HCT116 (cell line): ENCODE measurements at places on chromosomes 6 and 20.

GRCh38 chr6:4804095-4804494 is 27.9 kb downstream of the CDYL start:
- DNase-seq = no peak

DNA sequence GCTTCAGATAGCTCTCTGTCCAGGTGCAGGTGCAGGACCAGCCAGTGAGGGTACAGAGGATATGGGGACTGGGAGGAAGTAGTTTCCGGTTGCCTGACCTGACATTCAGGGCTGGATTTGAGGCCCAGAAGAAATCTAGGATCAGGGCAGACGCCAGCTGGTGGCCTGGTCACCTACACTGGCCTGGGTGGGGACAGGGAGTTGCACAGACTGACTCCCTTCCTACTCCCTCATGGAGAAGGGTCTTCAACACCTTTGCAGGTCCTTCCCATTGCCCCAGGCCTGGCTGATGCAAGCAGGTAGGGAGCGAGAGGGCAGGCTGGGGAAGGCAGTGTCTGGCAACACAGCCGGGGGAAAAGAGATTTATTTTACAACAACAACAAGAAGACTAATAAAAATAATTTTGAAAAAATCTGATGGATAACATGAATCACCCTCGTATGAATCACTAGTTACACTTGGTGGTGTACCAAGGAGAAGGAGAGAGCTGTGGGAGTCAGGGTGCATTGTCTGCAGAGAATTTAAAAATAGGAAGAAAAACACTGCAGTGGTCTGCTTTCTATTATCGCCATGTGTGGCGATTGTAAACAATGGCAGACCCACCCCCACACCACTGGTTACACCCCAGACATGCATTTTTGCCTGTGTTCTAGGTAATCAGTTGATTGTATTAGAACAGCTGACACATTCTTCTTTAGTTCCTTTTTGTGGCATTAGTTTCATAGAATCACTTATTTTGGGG is 62.3 kb upstream of the SNX9 start:
- no peak for DNase-seq

- peak; percentile 46 for DNase-seq
Observed at GRCh38 chr20:37615340-37616109, 78.3 kb upstream of the CTNNBL1 start.

GRCh38 chr20:15618110-15618509 is 955.1 kb downstream of the KIF16B start:
- no peak for DNase-seq

GRCh38 chr20:22805219-22805618 is 220.8 kb upstream of the FOXA2 start:
- no peak for DNase-seq

DNA sequence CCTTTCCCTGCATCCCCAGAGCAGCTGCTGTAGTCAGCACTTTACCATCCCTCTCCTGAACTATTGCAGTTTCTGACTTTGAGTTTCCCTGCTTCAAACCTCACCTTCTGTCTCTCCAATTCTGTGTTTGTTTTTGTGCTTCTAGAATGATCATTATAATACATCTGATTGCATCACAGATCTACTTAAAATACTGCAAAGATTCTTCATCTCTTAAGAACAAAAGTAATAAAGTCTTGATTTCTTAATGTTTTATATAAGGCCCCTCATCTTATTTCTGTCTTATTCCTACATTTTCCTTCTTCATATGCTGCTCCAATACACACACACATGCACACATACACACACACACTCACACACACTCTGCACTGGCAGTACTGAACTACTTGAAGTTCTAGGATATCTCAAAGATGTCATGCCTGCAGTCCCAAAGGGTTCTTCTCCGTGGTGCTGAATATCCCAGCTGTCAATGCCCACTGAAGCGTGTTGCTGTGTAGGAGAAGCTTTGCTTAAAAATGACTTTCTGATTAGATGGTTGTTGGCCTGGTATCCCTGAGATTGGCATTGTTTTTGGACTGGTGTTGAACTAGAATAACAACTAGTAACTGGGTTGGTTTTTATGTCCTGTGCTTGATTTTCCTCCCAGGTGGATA is 97.2 kb downstream of the MAP3K4 start:
- no peak for DNase-seq

- no peak for DNase-seq
Observed at GRCh38 chr20:6940048-6940447, 172.6 kb downstream of the BMP2 start.

DNA sequence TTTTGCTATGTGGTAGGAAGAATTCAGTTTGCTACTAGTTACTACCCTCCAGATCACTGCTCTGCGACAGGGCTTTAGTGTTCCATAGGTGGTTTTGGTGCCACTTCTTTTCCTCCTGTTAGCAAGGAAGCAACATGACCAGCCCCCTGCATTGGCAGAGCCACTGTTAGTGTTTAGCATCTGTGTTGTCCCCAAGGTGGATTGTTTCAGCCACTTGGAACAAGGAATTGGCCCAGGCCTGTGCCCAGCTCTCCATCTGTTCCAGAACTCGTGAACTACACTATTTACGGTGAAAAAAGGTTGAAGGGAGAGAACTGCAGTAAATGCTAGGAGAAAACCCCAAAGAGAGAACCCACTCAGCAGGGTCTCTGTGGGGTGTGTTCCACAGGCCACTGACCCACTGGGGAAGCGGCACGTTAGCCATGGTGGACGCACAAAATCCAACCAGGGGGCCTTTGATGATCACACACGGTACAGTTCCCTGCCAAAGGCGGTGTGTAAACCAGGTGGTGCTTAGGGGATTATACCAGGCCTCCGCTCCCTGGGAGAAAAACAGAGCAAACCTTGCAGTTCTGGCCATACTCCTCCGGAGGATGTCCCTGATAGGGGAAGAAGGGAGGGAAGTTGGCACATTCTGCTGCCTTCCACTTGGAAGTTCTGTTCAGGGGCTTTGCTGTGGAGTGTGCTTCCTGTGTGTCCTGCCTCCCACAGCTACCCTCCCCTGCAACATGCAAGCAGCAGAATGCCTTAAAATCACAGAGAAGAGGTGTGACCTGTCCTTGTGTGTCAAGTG is 72.3 kb downstream of the LYRM2 start:
- DNase-seq = no peak

- DNase-seq = no peak
Observed at GRCh38 chr6:2962636-2963035, 8.7 kb downstream of the SERPINB6 start.

DNA sequence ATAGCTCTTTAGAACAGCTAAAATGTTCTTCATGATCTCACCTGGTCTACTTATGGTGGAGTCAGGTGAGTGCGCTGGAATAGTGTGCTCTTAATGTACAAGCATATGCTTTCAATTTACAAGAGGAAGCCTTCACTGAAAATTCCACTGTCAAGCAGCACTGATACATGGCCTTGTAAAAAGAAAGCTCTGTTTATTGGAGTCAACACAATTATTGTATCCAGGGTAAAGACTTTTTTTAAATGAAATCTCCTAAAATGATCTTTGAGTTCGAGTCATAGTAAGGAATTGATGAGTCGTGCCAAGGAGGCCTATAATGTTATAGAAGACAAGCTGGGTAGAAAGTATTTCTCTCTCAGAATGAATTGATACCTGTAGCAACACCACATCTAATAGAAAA is 41.6 kb upstream of the CARMIL1 start:
- DNase-seq = no peak

GRCh38 chr6:42138630-42139619 is 3.5 kb downstream of the C6orf132 start:
- DNase-seq = no peak

- DNase-seq = no peak
Observed at GRCh38 chr6:48280035-48280620, 169.1 kb upstream of the PTCHD4 start.

DNA sequence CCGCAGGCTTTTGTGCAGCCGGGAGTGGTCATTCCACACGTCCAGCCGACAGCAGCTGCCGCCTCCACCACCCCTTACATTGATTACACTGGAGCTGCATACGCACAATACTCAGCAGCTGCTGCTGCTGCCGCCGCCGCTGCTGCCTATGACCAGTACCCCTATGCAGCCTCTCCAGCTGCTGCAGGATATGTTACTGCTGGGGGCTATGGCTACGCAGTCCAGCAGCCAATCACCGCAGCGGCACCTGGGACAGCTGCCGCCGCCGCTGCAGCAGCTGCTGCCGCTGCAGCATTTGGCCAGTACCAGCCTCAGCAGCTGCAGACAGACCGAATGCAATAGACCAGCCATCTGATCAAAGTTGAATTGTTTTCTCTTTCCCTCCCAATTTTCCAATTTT is 10.6 kb downstream of the RBM24 start:
- no peak for DNase-seq

DNA sequence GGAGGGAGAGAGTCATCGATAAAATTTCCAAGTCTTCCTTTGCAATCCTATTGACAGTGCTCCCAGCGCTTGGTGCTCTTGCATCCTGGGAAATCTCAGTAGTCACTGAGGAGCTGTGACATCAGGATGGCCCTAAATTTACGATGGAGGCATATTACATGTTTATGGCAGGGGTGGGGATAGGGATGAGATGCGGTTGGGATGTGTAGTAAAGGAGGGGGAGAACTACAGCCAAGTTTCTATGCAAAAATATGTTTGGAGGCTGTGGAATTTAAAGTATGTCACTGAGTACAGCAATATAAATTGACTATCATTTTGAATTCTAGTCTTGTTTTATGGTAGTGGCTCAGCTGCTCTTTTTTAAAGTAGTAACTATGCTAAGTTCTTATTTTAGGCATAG is 544.9 kb downstream of the PKHD1 start:
- no peak for DNase-seq

GRCh38 chr6:44631968-44632367 is 244.5 kb downstream of the CDC5L start:
- no peak for DNase-seq

DNA sequence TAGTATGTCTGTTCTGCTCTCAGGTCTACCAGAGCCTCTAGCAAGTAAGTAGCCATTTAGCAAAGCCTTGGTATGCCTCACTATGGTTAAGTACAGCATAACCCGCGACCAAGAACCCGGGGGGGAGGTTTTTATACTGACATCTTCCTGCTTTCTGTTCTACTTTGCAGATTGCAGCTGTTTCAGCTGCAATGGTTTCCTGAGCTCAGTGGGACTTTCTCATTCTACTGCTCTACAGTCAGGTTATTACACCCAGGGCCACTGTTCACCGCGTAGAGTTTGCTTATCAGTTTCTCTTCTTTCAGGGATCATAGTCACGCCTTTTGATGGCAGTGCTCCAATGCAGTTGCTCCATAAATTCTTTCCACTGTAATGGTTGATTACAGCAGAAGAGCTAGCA is 631.3 kb downstream of the TFAP2A start:
- no peak for DNase-seq

GRCh38 chr6:36963451-36964290 is 9.1 kb downstream of the PI16 start:
- DNase-seq = no peak

- DNase-seq = no peak
Observed at GRCh38 chr6:137866200-137866913, 702 bp upstream of the TNFAIP3 start.

GRCh38 chr6:158910484-158911440 is 89.2 kb downstream of the RSPH3 start:
- DNase-seq = no peak

- no peak for DNase-seq
Observed at GRCh38 chr6:109455437-109456110, at the start of gene MICAL1. Gene MICAL1 (minus strand): TSS chr6:109455772. CDS start chr6:109454196, 1,576 bp downstream.

DNA sequence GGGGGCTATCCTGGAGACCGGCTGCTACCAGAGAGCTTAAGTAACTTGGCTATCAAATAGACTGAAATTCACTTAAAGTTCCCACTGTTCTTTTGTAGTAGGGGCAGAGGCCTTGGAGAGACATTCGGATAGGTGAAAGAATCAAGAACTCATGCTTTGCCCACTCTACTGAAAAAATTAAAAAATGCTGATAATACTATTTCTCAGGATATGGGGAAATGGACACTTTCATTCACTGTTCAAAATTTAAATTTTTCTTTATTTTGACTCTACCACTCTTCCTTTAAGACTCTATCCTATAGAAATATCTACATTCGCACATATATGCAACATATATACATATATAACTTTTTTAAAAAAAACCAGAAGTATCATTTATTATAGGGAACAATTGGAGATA is 117.8 kb upstream of the CHD6 start:
- no peak for DNase-seq

GRCh38 chr20:50710492-50711063 is 19.2 kb upstream of the RIPOR3 start:
- DNase-seq = no peak

DNA sequence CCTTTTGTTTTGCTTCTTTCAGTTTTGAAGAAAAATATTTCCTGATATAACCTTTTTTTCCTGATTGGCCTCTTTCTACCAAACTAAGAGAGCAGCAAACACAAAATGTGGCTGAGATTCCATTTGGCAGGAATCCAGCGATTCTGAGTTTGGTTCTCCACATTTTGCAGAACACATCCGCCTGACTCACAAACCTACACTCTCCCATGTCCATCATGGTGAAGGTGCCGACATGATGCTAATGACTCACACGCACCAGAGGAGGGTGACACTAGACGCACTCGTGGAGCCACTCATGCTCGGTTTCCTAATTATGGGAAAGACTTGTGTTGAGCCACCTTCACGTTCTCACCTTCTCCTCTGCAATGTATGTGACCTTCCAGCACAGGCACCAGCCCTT is 45.9 kb upstream of the DUSP22 start:
- no peak for DNase-seq

GRCh38 chr20:49303065-49303552 is 25.3 kb upstream of the ZNFX1 start:
- DNase-seq = no peak

DNA sequence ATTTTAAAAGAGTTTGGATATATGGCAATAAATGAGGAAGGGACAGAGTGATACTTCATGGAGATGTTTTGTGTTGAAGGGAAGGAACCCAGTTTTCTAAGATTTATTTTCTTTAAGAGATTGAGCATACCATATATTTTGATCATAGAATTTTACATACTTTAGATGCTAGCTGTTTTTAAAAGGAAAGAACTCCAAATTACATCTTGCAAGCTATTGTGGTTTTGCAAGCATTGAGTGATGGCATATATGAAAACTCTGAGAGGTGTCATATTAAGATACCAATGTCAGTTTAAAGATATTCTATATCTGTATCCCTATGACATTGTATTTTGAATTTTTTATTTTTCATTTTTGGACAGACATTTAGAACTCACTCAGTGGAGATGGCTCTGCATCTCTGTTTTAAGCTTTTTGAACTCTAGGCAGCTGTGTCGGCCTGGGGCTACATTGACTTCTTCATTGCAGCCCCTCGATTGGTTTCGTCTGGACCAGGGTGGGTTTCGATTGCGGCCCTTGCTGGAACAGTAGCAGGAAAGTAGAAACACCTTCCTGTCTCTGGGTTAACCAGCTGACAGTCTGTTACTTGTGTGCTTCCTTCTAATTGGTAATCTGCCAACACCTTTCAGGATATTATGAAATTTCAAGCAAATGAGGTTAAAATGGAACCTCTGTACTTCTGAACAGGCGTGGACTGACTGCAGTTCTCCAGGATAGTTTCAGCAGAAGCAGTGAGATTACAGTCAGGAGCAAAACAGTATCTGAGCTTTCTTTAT is 14.0 kb downstream of the IGF2R start:
- DNase-seq = no peak
